ENCODE measurements at places on chromosomes 4 and X.

GRCh38 chr4:186790630-186791029 is 67.0 kb upstream of the FAT1 start:
- no peak for DNase-seq

DNA sequence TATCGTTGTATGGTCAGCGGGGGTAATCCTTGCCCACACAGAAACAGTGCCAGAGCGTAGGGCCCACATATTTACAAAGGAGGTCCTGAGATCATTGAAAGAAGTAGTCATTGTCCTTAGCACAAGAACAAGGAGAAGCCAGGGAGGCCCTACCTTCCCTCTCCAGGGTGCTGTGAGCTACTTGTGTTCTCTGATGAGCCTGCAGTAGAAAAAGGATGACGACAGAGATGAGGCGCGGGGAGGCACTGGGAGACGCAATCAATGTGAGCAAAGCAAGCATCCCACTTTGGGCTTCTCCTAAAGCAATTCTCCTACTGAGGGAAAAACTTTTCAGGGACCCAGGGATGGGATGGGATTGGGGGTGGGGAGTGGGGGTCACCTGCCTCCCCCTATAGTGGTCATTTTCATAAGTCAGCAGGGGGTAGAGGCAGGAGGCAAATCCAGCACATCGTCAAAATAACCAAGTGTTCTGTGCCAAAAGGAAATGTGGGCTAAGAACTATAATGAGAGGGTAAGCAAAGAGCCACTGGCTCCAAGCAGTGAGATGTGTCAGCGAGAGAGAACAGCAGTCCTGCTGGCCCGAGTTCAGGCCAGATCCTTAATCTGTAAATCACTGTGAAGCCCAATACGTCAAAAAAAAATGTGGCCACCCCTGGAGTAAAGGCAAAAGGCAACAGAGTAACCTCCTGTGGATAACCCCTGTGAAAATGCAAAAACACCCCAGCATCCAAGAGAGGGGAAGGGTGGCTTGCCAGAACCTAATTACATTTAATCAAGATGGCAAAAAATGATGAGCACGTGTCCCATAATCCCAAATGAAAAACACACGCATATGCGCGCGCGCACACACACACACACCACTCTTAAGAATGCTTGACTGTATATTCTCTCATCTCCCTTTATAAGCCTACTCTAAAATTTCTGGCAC is 136.6 kb upstream of the HHIP start:
- no peak for DNase-seq

GRCh38 chr4:166172619-166173018 is 299.6 kb downstream of the TLL1 start:
- no peak for DNase-seq

DNA sequence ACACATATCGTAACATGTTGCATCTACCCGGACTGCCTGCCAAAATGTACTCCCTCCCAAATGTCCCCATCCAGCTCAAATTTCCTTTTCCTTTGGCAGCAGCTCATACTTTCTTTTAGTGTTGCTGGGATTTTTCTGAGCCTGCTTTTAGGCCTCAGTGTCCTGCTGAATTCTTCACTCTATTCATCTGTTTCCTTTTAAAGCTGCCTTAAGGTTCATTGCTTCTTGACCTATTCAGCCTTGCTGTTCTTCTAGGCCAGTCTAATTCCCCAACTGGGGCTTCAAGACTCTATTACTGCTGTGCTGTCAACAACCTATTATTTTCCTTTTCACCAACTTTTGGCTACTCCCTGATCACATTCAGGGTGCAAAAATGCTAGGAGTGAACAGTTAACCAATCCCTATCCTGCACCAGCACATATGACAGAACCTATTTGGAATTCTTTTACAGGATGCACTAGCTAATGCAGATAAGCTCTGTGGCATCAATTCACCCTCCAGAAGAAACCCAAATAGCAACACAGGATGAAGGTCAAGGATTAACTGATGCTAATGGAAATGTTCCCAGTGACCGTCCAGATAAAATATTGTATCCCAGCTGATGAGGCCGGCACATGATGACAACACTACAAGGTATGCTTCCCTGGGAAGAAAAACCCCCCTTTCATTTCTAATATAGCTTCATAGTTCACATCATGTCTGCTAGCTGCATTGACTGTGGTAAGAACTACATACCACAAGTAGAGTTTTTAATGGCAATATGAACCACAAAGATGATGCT is 114.7 kb upstream of the TTC29 start:
- no peak for DNase-seq

GRCh38 chrX:71616672-71617529 is 1.4 kb downstream of the CXCR3 start:
- DNase-seq = no peak

DNA sequence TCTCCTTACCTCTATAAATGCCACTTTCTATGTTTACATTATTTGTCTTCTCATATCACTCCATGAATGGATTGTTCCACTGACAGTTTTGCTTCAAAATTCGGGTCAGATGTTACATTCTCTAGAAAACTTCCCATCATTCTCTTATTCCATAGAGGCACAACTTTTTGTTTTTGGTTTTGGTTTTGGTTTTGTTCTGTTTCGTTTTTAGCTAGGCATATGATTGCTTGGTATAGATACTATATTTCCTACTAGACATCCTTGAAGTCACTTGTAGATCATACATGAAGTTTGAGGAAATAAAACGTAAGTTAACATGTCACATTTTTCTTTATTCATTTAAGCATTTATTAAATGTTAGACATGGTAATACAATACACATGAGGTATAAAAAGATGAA is 961.0 kb downstream of the PCDH18 start:
- no peak for DNase-seq

DNA sequence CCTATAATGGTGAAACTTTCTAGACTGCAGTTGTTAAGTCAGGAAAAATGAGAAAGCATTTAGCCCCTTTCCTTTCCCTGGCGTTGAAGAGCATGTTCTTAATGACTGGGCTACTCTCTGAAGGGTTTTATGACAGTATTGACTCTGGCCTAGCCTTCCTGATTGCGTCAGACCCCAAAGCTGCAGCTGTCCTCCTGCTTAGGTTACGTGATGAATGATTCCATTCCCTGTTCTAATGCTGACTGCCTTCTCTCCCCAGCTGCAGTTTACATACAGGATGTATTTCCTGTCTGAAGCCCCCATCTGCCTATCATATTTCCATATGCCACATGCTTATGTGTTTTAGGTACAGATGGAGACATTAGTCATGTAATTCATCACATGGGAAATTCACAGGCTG is 105.8 kb upstream of the EGFL6 start:
- DNase-seq = no peak

DNA sequence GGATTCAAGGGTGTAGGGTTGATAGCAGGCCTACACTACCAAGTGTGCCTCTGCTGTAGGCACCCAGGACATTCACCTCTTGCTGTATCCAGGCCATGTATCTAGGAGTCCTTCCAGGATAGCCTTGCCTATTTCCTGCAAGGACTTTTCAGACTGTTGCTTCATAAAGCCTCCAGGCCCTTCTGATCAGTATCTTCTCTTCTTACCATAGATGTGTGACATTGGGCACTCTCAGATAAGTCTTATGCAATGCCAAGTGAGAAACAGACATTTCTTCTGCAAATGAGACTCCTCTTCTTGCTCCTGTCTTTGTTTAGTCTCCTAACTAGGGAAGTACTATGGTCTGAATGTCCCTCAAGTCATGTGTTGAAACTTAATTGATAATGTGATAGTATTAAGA is 386.8 kb downstream of the ANKRD50 start:
- no peak for DNase-seq

DNA sequence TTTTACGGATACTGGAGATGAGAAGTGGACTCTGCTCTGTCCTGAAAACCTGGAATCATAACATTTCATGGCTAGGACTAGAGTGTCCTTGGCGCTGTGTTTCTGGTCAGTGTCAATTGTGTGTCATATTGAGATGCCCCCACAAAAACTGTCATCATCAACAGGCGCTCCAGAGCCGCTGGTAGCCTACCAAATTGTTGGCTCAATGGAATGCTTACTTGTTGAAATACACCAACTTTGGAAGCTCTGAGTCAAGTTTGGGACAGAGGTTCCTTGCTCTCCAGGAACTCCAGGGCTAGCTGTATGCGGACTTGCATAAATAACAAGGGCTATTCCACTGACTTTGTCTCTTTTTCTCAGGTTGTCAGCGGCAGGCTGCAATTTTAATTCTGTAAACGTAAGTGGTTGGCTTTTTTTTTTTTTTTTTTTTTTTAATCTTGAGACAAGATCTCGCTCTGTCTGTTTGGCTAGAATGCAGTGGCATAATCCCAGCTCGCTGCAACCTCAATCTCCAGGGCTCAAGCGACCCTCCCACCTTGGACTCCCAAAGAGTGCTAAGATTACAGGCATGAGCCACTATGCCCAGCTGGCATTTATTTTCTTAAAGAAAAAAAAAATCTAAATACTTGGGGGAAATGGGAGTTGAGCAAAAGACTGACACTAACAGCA is 871 bp upstream of the HPGD start:
- DNase-seq = peak; percentile 9

DNA sequence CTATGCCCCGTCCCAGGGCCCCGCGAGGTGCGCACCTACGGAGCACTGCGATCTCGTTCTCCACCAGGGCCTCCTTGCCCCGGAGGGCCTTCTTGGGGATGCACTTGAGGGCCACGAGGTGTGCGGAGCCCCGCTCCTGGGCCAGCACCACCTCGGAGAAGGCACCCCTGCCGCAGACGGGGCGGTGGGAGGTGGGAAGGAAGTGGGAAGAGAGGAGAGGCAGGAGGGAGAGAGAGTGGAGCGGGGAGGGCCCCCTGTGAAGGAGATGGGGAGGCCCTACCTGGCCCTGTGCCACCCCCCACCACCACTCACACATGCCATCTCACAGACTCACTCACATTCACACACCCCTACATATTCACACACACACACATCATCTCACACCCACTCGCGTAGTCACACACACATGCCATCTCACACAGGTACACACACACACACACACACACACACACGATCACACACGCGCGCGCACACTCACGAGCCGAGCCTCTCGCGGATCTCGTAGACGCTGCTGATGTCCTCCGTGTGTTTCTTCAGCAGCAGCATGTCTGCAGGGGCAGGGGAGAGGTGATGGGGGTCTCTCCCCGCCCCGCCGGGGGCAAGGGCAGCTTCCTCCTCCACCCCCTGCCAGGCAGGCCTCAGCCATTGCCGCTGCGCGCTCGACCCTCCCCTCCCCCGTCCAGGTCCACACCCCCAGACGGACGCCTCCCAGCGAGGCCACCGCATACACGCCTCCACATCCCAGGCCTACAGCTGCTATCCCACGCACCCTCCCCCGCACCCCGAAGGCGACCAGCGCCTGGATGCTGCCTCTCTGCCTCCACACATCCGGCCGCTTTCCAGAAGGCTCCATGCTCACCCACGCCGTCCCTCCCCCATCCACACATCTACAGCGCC is 834 bp downstream of the PNCK start:
- DNase-seq = no peak

GRCh38 chrX:84216881-84217280 is 28.9 kb upstream of the RPS6KA6 start:
- DNase-seq = no peak

DNA sequence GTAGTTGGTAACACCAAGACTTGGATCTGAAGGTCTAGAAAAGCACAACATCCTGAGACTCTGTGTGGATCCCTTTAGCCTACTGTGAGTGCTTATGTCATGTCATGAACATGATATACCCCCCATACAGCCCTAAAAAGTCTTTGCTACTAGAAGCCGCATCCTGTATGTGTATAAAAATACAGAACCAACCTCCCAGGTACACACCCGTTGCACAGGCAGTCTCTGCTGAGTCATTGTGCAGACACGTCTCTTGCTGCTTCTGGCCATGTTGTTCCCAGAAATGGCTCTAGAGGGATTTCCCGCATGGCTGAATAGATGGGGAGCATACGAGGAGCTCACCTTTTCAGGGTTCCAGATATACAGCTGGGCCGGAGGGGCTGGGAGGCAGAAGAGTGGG is 93.3 kb downstream of the MAMLD1 start:
- DNase-seq = no peak

DNA sequence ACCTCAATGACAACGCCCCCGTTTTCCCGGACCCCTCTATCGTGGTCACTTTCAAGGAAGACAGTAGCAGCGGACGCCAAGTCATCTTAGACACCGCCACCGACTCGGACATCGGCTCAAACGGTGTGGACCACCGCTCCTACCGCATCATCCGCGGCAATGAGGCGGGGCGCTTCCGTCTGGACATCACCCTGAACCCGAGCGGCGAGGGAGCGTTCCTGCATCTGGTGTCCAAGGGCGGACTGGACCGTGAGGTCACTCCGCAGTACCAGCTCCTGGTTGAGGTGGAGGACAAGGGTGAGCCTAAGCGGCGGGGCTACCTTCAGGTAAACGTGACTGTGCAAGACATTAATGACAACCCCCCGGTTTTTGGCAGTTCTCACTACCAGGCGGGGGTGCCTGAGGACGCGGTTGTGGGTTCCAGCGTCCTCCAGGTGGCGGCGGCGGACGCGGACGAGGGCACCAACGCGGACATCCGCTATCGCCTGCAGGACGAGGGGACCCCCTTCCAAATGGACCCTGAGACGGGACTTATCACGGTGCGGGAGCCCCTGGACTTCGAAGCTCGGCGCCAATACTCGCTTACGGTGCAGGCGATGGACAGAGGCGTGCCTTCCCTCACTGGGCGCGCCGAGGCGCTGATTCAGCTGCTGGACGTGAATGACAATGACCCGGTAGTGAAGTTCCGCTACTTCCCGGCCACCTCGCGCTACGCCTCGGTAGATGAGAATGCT is 2.2 kb downstream of the FAT4 start:
- DNase-seq = no peak

GRCh38 chr4:14338585-14339265 is 663.6 kb upstream of the CPEB2 start:
- DNase-seq = no peak

DNA sequence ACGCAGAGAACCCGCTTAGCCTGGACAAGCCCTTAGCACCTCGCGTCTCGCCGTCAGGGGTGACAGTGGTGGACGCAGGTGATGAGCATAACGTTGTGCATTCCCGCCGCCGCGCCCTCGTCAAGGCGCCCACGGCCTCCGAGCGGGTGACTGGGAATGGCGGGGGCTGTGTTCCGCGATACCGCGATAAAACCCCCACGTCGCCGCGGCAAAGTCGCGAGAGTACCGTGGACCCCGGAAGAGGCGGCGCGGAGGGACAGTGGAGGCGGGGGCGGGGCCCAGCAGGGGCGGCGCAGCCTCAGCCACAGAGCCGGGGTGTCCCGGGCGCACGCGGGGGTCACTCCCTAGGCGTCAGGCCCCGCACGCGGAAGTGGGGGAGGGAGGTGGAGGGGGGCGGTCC is 53.8 kb downstream of the ZFYVE28 start:
- no peak for DNase-seq

DNA sequence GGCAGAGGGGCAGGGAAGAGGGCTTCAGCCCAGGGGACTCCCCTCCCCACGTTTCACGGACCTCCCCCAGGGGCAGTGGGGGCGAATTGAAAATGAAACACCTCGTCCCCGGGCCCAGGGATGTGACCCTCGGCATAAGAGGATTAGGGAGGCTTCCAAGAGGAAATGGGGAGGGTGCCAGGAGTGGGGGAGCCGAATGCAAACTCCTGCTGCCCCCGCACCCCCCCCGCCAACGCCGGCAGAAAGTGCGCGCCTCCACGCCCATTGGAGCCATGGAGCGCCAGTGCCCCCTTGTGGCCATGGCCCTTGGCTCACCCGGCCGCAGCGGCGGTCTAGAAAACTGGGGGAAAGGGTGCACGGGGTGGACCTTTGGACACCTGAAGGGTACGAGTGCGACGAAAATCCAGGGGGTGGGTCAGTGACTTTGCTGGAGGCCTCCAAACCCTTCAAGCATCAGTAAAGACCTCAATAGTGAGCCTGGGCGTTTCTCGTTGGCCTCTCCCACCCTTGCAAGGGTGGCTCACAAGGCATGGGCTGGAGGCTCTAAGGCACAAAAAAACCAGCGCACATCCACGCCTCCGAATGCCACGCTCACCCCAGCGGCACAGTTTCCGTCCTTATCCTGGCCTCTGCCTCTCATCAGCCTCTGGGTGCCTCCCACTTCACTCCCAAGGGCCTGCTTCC is 120.8 kb upstream of the PJA1 start:
- DNase-seq = peak; percentile 78
